ENCODE measurements at places on chromosomes 6 and 20.

- DNase-seq, result no peak
Measured at GRCh38 chr20:361561-361960, 14.7 kb downstream of the NRSN2 start.

DNA sequence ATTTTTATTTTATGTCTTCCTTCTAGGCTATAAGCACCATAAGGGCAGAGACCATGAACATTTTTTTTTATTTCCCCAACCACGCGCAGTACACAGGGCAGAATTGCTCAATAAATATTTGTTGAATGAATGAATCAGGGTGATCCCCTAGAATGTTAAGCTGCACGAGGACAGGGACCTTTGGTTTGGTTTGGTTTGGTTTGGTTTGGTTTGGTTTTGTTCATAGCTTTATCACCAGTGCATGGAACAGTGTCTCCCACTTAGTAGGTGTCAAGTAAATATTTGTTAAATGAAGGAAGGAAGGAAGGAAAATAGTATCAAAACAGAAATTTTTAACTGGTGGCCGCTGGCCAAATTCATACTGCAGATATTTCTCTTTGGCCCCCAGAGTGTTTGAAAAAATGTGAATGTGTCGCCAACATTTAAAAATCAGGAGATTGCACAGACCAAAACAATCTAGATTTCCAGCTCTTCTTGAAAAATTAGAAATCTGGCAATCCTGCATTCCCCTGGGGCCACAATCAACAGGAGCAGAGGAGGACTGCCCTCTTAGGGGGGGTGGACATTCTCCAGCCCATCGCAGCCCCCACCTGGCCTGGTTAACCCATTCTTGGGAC, 205.3 kb downstream of the EYA2 start:
- no peak for DNase-seq

DNA sequence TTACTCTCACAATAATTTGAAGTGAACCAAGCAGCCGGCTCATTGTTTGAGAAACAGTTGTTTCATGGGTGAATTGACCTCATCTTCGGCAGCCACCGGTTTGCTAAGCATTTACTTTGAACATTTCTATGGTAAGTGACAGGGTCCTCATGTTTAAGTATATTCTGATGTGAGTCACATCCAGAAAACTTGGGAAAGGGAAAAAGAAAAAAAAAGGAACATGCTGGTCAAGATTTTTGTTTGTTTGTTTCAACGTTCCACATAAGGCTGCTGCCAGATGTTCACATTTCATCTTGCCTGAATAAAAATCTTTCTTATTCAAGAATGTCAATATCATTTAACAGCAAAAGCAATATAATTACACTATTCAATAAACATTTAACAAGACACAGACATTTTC, 55.0 kb upstream of the EXOC2 start:
- no peak for DNase-seq

- DNase-seq, result no peak
Measured at GRCh38 chr6:122302067-122302466, 97.4 kb upstream of the HSF2 start.

- DNase-seq, result no peak
Measured at GRCh38 chr6:91812596-91813274, 1225.9 kb upstream of the MAP3K7 start.

- no peak for DNase-seq
Measured at GRCh38 chr6:88619951-88620350, 343.5 kb downstream of the RNGTT start.

DNA sequence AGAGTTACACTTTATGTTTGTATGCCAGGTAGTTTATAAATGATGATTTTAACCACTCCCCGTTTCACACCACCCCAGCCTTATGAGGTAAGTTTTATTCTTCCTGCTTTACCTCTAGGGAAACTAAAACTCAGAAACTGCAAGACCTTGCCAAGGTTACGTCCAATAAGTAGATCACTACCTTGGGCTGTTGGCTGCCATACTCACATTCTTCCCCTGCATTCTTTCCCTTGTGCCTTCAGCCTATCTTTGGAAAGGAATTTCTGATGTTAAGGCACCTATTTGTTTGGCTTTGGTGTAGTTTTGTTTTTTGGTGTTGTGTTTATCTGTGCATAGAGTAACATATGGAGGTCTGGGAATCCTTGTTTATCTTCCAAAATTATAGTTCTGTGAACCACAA, 122.1 kb downstream of the UST start:
- DNase-seq, result no peak

DNA sequence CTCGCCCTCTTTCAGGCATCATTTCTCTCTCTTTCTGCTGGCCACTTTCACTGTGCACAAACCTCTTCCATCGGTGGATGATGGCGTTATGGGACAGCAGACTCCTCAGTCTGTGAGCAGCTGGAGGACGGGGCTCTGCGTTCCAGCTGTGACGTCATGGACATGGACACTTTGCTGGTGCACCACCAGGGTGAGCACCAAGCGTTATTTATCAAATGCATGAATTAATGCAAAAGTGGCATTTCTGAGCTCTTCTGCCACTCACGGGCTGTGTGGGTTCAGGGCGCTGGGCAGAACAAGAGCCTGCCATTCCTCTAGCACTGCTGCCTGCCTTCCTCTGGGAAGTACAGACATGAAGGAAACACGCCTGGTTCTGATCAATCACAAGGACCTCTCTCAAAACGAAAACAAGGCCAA, 82.9 kb upstream of the MPC1 start:
- no peak for DNase-seq

DNA sequence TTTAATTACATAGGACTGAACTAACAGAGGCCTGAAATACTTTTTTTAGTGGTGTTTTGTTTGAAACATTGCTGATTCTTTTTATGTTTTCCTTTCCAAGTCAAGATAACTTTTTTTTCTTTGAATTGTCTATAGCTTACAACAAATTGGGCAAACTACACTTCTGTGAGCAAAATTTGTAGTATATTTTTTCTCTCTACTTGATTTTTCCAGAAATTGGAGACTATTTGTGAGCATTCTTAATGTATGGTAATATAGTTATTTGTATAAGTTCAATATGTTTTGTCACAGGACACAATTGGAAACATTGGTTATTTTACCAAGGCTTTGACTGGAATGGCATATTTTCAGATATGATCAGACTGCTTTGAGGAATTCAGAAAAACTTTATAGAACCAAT, 216.5 kb downstream of the SYNE1 start:
- DNase-seq, result no peak

- no peak for DNase-seq
Measured at GRCh38 chr6:158785036-158785435, 34.1 kb downstream of the EZR start.

GRCh38 chr6:157272372-157272771, 50.9 kb downstream of the TMEM242 start:
- DNase-seq, result no peak

GRCh38 chr6:66851930-66852329, 1144.9 kb upstream of the EYS start:
- DNase-seq, result no peak

- DNase-seq, result no peak
Measured at GRCh38 chr6:121413879-121414278, 21.6 kb upstream of the GJA1 start.

- DNase-seq, result no peak
Measured at GRCh38 chr6:6317386-6317785, 3.1 kb downstream of the F13A1 start.

DNA sequence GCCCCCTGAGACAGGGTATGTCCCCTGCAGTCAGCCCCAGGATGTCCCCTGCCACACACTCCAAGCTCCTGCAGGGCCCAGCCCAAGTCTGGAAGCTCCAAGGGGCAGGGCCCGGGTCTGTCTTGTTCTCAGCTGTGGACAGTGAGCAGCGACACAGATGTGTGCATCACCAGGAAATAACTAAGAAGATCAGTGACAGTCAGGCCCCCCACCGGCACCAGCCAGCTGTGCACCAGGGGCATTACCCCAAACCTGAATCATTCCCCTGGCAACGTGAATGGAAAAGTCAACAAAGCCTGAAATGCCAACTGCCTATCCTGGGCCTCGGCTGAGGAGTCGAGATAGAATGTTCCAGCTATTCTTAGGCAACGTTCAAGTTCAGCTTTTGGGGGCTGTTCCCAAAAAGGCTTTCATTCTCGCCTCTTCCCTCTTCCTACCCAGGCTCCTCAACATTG, 105.0 kb downstream of the PREX1 start:
- DNase-seq, result no peak

- DNase-seq, result no peak
Measured at GRCh38 chr6:24481449-24481848, 7.9 kb downstream of the GPLD1 start.

DNA sequence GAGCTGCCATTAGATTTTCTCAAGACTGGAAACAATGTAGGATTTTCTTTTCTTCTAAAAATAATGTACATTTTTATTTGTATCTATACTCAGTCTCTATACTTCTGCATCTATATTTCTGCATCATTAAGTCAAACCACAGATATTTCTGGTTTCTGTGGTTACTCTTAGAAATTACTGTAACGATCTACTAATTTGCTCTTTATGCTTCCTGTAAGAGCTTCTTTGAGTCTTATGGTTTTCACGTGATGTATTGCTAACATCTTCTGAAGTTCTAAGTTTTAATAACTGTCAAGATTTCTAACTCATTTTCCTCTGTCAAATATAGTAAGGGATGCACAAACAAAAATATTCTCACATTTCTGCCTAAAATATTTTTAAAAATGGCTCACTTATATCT, 1144.5 kb downstream of the HACE1 start:
- DNase-seq, result no peak

GRCh38 chr6:75157336-75157735, 48.5 kb downstream of the COL12A1 start:
- no peak for DNase-seq

- no peak for DNase-seq
Measured at GRCh38 chr6:142671791-142672190, 273.2 kb downstream of the HIVEP2 start.

- DNase-seq, result no peak
Measured at GRCh38 chr20:19807191-19807945, 49.3 kb downstream of the RIN2 start.

DNA sequence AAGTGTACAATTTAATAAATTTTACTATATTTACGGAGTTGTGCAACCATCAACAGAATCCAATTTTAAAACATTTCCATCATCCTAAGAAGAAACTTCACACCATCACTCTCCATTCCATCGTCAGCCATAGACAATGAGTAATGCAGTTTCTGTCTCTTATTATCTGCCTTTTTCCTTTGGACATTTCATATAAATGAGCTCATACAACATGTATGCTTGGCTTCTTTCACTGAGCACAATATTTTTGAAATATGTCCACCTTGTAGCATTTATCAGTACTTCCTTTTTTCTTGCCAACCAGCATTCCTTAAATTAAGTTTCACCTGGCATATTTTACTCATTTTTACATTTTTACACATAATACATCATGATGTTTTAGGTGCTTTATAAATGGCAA, 22.7 kb upstream of the HIVEP1 start:
- DNase-seq, result no peak

- no peak for DNase-seq
Measured at GRCh38 chr6:140987364-140988155, 1145.2 kb upstream of the GJE1 start.

GRCh38 chr6:160160450-160160849, 38.8 kb downstream of the SLC22A1 start:
- no peak for DNase-seq

GRCh38 chr20:37230200-37230599, 31.4 kb downstream of the GHRH start:
- DNase-seq, result no peak

- no peak for DNase-seq
Measured at GRCh38 chr6:139313784-139314545, 22.2 kb upstream of the TXLNB start.

GRCh38 chr6:12654514-12654913, 62.1 kb upstream of the PHACTR1 start:
- DNase-seq, result no peak

- DNase-seq, result no peak
Measured at GRCh38 chr6:129329678-129330077, 380.3 kb downstream of the ARHGAP18 start.

DNA sequence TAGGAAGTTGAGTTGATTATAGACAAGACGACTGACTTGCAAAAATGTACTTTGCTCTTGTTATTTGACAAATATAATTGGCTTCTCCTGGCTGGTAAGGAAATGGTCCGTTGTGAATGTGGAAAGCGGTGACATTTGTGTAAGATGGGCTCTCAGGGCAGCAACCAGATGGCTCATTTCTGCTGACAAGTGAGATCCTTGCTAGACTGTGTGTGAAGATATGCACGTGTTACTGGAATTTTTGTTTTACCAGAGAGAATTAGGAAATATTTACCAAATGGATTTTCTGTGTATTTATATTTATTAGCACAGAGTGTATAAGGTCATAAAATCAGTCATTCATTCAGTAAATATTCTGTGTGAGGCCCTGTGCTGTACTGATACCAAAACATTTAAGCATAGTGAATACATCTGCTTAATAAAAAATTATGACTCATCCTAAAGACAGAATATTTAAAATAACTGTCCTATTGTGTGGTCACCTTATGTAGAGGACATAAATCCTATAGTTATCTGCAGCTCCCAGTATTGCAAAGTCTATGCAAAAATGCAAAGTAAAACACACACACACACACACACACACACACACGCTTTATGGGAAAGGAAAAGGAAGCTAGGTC, 109.9 kb upstream of the ASF1A start:
- no peak for DNase-seq

- DNase-seq, result peak; percentile 76
Measured at GRCh38 chr6:75882734-75883133, 133.7 kb downstream of the MYO6 start.

DNA sequence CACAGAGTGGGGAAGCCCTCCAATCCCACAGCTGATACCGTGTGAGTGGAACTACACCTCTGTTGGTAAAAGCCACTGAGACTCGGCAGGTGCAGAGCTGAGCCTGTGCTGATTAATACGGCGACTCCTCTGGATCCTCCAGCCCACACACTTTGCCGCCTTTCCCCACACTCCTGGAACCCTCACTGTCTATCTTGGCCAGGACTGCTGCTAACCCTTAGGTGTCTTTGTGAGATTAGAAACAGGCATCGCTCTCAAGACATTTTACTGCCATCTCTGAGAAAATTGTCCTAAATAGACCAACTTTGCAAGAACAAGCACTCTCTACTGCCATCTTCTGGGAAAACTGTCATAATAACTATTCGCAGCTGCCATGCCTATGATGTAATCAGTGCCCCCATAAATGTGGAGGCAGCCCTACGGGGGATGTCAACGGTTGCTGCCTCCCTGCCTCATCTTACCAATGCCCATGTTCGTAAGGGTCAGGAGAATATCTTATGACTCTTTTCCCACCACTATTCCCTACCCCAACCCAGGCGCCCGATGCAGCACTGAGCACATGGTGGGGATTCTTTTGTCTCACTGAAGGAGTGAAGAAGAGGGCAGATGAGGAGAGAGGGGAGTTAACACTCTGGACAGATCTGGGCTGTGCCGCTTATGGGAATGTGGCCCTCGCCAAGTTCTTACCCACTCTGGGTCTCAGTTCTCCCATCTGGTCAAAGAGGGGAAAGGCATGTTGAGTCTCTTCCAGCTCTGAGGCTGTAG, 26.1 kb upstream of the KCNB1 start:
- peak; percentile 75 for DNase-seq

DNA sequence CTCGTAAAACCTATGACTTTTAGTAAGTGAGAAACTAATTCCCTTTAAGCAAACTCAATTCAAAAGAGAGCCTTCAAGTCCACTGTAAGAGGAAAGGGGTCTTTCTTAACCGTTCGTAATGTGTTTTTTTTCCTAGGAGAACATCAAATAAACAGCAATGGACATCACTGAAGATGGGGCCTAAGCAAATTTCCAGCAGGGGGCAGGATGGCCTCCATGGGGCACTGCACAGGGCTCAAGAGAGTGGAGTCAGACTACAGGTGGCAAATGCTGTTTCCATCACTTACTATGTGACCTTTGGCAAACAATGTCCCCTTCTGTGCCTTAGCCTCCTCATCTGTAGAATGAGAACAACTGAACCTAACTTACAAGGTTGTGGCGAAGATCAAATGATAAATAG, 88.7 kb downstream of the ARHGAP18 start:
- DNase-seq, result no peak
